ENCODE measurements at places on chromosomes 3 and 15. TPM values are rescaled to one million over a fixed set of nuclear protein-coding genes. Genes with fewer than 3 reads are reported as not detected.

DNA sequence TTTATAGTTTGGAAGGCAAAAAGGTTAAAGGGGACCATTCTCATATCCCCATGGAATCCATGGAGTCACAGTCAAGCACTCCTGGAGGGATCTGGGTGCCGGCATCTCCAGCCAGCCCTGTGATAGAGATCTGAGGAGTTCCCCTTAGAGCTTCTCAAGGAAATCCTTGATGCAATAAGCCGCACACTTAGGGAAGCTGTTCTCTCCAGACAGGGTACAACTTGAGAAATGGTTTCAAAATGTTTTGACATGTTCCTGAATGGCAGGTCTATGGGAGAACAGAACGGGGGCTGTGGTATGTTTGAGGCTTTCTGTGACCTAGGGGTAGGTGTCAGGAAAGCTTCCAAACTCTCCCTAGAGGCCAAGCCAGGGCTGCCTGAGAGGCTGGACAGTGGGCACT lies 292.9 kb downstream of the TLE3 start:
- no peak for DNase-seq

DNA sequence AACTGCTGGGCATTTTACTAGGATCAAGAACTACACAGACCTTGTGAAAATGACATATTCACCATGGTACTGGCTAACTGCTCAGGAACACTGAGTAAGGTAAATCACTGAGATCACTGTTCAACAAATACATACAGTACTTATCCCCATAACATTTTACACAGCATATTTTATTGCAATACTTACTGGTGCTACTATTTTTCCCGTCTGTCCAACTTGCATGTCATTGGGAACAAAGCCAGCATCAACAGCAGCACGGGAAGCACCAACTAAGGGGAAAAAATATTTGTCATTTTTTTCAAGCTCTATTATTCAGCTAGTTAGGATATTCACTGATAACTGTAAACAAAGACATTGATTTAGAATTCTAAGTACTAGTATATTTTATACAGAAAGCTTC lies 37.0 kb downstream of the ETFA start:
- no peak for DNase-seq

- no peak for DNase-seq
Measured at GRCh38 chr15:99480016-99480810, 85.6 kb upstream of the MEF2A start.

DNA sequence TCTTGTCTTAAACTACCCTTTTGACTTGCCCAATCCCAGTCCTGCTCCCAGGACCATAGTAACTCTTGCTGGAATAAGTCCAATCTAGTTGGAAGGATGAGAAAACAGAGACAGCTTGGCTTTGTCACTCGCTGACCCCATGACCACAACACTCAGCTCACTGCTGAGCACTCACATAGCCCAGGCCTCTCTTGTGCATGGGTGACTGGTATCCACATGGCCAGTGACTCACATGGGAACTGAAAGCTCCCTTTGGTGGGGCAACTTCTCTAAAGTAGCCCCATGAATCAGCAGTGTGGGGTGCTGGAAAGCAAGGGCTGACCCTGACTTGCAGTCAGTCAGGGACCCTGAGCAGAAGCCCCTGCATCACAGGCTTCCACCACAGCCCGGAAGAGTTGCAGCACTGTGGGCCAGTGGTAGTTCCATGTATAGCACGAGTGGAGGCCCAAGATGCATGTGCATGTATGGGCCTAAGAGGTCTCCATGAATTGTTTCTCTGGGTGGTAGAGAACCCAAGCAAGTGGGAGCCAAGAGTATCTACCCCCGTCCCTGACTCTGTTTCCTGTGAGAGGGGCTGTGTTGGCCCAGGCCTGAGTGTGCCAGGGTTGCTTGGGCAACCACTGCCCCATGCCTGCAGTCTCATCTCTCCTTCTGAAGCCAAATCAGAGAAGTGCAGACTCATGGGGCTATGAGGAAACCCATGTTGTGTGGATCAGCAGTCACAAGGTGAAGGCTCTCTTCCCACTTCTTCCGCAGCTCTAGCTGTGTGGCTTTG lies 62.1 kb upstream of the XCR1 start:
- peak; percentile 74 for DNase-seq

DNA sequence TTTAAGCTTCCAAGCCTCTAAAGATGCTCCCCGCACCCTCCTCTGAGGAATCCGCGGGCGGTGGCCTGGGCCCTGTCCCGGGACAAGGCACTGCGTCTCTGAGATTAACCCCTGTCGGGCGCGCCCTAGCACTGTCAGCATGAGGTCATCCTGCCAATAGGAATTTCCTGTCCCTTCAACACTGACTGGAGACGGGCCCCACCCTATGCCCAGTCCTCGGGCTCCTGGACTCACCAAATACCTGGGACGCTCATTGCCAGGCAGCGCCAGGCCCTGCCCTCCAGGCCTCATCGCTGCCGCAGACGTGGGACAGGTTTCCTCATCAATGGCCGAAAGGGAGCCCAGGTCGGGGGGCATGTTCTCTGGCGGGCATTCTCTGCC lies 67.6 kb upstream of the SH3GL3 start:
- DNase-seq: no peak

The CHST13 gene
- total RNA-seq: 0.11 TPM

- DNase-seq: no peak
Measured at GRCh38 chr3:174206607-174207192, 652.4 kb upstream of the NAALADL2 start.

All from Right ventricle myocardium superior (tissue), 1 donor.